ENCODE measurements at places on chromosomes 2 and 18.

- no peak for DNase-seq
These were observed 225.4 kb downstream of the FAM210A start for GRCh38 chr18:13500869-13501542.

DNA sequence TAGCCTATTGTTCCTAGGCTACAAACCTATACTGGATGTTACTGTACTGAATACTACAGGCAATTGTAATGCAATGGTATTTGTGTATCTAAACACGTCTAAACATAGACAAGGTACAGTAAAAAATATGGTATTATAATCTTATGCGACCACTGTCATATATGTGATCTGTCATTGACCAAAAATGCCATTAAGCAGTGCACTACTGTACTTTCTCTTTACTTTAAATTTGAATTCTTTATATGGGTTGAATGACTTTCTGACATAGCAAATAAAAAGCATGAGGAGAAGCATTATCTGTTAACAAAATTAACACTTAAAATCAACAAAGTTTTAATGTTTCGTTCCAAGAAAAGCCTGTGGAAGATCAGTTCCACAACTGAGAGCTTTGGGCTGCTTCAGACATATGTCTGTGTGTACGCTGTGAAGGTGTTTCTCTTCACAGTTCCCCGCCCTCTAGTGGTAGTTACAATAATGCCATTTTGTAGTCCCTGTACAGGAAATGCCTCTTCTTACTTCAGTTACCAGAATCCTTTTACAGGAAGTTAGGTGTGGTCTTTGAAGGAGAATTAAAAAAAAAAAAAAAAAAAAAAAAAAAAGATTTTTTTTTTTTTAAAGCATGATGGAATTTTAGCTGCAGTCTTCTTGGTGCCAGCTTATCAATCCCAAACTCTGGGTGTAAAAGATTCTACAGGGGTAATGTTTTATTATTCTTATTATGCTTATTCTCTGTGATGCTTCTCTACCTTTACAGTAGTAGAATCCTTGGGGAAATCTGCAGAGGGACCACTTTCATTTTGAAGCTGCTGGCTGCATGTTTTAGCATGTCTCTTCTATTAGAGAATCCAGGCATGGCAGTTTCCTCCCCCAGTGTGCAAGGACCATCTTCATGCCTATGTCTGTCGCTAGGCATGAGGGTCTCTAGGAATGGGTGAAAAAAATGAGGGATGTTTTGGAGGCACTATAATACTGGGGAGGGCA lies 54.5 kb downstream of the SCN2A start:
- peak; percentile 56 for DNase-seq

DNA sequence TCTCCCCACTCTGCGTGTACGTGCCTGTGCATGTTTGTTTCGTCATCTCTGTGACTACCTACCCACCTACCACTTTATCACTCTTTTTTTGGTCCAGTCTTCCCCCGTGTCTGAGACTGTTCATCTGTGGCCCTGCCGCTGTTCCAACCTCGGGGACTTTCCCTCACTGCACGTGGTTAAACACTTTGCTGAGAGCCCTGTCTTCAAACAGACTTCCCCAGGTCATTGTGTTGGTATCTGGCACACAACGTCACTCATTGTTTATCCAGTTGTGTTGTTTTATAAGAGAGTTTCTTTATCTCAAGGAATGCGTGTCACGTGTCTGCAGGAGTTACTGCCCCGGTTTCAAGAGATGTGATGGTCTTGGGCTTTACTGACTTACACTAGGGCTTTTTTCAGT lies 262.0 kb upstream of the RASGRP3 start:
- DNase-seq = no peak

- DNase-seq = no peak
These were observed 154.2 kb upstream of the ID2 start for GRCh38 chr2:8527676-8528075.

DNA sequence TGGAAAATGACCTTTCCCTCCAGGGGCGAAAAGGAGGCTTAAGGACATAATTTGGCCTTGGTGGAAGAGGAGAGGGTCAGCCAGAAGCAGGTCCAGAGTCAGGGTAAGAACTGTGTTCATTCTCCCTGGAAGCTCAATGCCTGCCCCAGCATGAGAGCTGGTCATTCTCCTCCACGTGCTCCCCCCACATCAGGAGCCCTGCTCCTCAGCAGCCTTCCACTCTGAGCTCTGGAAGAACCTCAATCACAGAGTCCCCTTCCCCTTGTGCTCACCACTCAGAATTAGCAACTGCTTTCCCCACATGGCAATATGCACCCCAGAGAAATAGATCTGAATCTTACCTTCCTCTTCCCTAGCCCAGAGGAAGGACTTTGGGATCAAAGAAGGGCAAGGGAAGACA lies 115.4 kb downstream of the TMEM200C start:
- no peak for DNase-seq

- no peak for DNase-seq
These were observed 31.1 kb downstream of the CTLA4 start for GRCh38 chr2:203898657-203899056.

- DNase-seq = no peak
These were observed 893.8 kb upstream of the POU3F3 start for GRCh38 chr2:103960129-103960513.

DNA sequence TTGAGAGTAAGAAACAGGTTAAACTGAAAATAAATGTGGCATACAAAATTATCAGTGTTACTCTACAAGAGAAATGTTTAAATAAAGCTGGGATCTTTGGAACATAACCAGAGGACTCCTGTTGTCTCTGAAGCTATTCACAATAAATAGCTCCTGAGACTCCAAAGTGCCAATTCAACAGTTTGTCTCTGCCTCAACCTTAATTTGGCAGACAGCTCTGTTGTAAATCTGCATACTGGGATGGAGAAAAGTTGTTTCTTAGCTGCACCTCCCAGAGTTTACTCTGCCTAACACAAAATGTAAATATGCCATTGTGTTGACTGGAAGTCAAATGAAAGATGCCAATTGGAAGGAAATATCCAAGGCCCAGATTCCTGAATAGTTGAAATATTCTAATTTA lies 238.5 kb upstream of the EPHA4 start:
- no peak for DNase-seq

- DNase-seq = no peak
These were observed 21.5 kb upstream of the GALNT3 start for GRCh38 chr2:165815299-165816141.

- DNase-seq = peak; percentile 72
These were observed 1.9 kb downstream of the BIN1 start for GRCh38 chr2:127104881-127105655.

DNA sequence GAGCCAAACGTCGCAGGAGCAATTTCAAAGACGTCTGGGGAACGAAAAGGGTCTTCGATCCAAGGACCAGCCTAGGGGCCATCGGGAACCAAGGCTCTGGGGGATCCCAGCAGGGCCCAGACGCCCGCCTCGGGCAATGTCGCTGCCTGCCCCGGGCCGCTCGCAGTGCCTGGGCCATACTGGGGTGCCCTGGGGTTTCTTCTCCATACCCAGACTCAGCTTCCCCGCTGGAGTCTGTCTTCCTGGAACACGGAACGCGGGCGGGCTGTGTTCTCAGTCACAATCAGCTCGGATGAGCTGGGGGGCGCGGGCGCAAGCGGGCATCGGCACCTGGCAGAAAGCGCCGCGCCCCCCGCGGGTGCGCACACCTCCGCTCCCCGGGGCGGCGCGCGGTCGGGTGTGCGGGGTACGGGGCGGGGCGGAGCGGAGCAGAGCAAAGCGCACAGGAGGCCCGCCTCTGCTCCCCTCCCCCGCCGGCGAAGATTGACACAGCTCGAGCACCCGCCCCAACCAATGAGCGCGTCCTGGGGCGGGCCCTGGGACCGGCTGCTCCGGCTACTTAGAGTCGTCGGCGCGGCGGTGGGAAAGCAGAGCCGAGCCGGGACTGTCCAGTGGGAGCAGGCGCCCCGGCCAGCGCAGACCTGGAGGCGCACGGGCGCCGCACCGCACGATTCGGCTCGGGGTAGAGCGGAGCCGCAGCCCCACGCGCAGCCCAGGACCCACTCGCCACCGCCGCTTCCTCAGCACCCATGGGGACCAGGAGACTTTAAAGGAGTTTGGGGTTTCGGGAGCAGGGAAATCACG lies at the start of gene LRATD1:
LRATD1 (plus strand) TSS at position 585 of the 804 bp plus-strand sequence. CDS start 1,263 bp downstream, outside the sequence.
- peak; percentile 53 for DNase-seq

- DNase-seq = no peak
These were observed 599.5 kb upstream of the ZNF804A start for GRCh38 chr2:183998797-183999190.

GRCh38 chr2:240872317-240873097 lies 3.9 kb downstream of the AGXT start:
- no peak for DNase-seq

- no peak for DNase-seq
These were observed 72.4 kb downstream of the ZNF521 start for GRCh38 chr18:25279556-25279955.

DNA sequence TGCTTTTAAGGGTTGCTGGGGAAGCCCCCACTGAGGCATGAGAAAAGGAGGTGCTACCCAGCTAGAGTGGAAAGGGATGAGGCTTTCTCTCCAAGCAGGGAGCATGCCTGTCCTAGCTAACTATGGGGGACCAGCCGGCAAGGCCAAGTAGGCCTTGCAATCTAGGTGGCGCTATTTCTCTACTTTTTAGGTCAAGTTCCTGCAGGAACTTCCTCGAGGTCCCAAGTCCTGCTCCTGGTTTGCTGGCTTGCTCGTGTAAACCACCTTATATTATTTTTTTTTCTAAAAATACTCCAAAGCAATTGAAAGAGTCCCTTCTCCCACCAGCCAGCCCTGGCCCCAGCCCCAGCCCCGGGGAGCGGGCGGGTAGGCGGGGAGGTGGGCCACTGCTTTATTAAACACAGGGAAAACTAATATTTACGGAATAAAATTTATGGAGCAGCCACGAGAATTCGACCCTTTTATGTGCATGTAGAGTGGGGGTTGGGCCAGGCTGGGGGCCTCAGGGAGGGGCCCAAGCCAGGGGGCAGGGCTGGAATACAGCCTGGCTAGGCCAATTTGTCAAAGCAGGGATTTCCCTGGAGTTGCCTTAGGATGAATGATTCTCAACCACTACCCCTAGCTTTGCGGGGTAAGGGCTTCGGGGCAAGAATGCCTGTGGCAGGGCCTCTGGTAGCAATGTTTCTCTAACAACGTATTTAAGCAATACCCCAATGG lies 12.8 kb upstream of the IHH start:
- DNase-seq = peak; percentile 78

GRCh38 chr2:45816272-45816671 lies 164.8 kb downstream of the PRKCE start:
- DNase-seq = no peak

- no peak for DNase-seq
These were observed 1.4 kb upstream of the CTNNA2 start for GRCh38 chr2:79511320-79511951.

- no peak for DNase-seq
These were observed 31.0 kb downstream of the EIF2AK3 start for GRCh38 chr2:88596141-88596830.

DNA sequence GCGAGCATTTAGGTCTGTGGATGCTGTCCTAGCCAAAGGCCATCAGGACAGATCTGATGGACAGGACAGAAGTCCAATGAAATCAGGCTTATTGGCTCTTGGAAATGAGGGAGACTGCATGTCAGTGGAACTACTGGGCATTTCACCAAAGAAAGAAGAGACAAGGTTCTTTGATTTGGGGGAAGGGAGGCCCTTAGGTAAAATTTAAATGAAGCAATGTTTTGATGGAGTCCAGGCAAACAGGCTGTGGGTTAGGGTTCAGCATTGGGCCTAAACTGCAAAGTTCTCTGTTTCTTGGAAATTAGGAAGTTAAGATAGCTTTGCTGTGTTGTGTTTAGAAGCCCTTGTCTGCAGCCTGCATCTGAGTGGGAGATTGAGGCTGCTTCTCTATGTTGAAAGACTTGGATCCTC lies 31.6 kb upstream of the RNF149 start:
- no peak for DNase-seq

- no peak for DNase-seq
These were observed 22.4 kb downstream of the GAREM2 start for GRCh38 chr2:26195040-26195984.

GRCh38 chr2:227415538-227416424 lies 28.0 kb upstream of the SCYGR1 start:
- no peak for DNase-seq

- no peak for DNase-seq
These were observed 9.7 kb downstream of the CYBRD1 start for GRCh38 chr2:171531836-171532450.

DNA sequence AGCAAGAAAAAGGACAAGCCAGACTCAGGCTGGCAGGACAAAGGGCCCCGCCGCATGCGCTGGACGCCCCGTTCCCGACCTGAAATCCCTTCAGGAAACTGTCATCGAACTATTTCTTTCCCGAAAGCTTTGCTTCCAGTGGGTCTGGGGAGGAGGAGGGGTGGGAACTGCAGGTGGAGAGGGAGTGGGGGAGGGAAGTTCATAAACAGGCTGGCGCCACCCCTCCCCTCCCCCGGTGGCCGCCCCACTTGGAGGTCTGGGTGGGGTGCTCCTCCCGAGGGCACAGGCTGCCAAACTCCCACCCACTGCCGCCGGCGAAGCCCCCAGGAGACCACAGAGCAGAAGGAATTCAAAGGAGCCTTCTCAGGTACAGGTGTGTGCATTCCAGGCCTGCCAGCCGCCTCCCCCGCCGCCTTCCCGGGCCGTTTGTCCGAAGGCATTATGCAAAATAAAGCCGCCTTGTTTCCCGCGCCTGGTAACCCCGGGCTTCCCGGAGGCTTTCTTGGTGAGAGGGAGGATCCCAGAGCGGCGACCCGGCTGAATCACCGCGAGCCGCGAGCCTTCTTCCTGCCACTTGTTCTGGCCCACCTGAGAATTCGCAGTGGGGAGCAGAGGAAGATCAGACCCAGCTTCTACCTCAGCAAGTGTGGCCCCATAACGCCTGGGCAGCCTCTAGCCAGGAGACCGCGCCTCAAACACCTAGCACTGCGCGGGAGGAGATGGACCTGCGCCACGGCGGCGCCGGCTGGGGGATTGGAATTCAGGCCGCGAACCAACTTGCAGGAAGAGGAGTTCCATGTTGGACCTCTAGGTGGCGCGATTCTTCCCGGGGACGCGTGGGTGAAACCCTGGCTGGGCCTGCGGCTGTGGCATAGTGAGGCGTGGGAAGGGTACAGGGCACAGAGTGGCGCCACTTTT lies 101.9 kb downstream of the FOXI3 start:
- peak; percentile 5 for DNase-seq

- DNase-seq = no peak
These were observed 264.2 kb upstream of the EPAS1 start for GRCh38 chr2:46032996-46033395.

GRCh38 chr2:9355716-9356115 lies 67.6 kb downstream of the ITGB1BP1 start:
- DNase-seq = no peak

GRCh38 chr2:189020179-189020578 lies 46.0 kb downstream of the COL3A1 start:
- DNase-seq = no peak

- DNase-seq = peak; percentile 52
These were observed 164.6 kb downstream of the VWC2L start for GRCh38 chr2:214575465-214575864.

GRCh38 chr2:43032213-43033015 lies 194.0 kb downstream of the ZFP36L2 start:
- DNase-seq = no peak

GRCh38 chr2:232892843-232893242 lies 22.8 kb downstream of the SNORC start:
- no peak for DNase-seq

DNA sequence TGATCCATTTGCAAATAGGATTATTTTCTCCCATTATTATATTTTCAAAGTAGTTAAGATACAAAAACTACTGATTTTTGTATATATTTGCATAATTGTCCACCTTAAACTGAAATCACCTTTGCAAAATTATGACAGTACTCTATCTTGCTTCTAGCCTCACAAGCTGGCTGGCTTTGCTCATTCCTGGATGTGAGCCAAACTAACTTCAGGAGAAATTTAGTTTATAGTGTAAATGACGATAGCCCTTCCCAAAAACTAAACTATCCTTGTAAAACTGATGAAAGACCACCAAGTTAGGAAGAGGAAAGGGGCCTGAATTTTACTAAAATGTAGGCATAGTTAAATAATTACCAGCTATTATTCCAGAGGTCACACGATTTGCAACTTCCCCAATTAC lies 87.3 kb downstream of the ADD2 start:
- no peak for DNase-seq

Measured in NCI-H524 (cell line).